ENCODE measurements at places on chromosomes 7 and 10.

DNA sequence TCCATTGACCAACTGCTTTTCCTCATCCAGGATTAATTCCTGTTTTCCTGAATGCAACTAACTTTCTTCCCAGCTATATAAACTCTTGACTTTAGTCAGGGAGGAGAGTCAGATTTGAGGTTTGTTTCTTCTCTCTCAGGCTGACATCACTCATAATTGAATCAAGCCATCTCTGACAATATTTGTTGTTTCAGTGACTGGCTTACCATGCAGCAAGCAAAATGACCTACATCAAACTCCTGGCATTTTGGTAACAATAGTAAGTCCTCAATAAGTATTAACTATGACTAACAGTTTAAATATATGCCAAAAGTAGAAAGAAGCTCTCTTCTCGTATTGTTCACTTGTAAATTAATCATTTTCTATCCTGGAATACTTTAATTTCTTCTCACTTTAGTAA is 625.7 kb upstream of the KCND2 start:
- DNase-seq, result no peak

DNA sequence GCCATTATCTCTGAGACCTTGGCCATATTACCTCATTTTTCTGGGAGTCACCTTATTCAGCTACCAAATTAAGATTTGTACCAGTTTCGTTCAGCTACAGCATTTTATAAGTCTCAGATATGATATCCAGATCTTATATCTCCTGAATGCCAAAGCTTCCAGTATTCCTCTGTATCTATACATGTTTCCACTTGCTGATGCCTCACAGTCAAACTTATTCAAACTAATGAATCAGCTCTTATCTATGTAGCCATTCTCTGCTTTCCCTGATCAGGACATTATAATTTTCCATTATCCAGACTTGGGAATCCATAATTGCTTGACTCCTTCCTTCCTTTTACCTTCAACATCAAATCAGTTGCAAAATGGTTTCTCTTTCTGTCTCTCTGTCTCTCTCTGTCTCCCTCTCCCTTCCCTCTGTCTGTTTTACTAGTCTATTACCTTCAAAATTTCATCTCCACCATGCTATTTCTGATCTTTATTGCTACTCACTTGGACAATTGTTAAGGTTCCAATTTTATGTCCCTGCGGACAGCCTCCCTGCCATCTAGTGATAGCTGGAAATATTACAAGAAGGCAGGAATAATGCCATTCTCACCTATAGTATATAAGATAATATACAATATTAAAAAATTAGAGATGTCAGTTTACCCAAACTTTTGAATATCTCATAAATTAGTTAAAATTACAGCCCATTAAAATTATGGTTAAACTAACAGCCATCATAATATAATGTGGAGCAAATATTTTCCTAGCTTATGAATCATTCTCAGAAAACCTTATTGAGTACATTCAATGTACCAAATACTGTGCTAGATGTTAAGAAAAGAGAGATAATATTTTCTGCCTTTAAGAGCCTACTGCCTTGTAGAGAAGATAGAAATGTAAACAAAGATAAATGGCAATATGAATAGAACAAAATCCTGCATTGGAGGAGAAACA is 89.8 kb downstream of the PCLO start:
- DNase-seq, result no peak

GRCh38 chr7:135197343-135197742 is 14.0 kb downstream of the WDR91 start:
- DNase-seq, result no peak

- no peak for DNase-seq
These were observed 115.1 kb downstream of the PRKCQ start for GRCh38 chr10:6464862-6465430.

GRCh38 chr7:39130274-39130673 is 152.6 kb downstream of the POU6F2 start:
- peak; percentile 71 for DNase-seq

GRCh38 chr7:84144480-84144879 is 50.1 kb downstream of the SEMA3A start:
- DNase-seq, result no peak

DNA sequence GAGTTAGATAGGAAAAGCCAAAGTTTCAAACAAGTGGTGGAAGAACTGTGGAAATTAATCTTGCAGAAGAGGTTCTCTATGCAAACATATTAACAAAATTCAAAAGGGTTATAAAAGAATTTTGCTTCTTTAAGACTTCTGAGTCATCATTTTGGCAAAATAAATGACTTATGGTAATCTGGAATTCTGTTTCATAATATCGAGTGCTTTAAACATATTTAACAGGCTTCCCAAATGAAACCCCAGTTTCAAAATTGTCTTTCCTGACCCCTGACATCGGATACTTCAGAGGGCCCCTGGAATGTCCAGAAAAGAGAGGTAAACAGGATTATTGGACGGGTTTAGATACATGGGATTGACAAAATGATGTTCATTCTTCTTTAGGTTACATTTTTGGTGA is 444.6 kb downstream of the HTR7 start:
- DNase-seq, result no peak

- DNase-seq, result no peak
These were observed 9.4 kb upstream of the OPN4 start for GRCh38 chr10:86644794-86645445.

- DNase-seq, result no peak
These were observed 99.7 kb upstream of the PITRM1 start for GRCh38 chr10:3272300-3272699.

DNA sequence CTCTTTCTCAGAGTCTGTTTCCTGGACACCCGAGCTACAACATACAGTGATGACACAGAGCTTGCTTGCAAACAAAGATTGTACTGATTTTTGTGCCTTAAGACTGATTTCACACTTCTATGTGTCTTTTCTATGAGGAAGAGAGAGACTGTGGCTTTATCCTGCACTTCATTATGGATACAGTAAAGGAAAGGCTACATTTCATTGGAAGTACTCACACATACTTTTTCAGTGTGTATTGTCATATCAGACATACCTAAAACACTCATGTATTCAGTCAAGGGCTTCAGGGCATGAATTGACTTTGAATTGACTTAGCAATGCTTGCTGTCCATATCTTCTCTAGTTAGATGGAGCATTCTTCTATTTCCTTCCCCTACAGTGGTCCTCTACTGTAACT is 135.5 kb upstream of the IMMP2L start:
- no peak for DNase-seq

- DNase-seq, result no peak
These were observed 214.9 kb upstream of the ZMIZ1 start for GRCh38 chr10:78853864-78854263.

- DNase-seq, result no peak
These were observed 14.4 kb downstream of the RAMP3 start for GRCh38 chr7:45171946-45172345.

- DNase-seq, result peak; percentile 33
These were observed 40.5 kb downstream of the LYZL1 start for GRCh38 chr10:29329420-29329819.

DNA sequence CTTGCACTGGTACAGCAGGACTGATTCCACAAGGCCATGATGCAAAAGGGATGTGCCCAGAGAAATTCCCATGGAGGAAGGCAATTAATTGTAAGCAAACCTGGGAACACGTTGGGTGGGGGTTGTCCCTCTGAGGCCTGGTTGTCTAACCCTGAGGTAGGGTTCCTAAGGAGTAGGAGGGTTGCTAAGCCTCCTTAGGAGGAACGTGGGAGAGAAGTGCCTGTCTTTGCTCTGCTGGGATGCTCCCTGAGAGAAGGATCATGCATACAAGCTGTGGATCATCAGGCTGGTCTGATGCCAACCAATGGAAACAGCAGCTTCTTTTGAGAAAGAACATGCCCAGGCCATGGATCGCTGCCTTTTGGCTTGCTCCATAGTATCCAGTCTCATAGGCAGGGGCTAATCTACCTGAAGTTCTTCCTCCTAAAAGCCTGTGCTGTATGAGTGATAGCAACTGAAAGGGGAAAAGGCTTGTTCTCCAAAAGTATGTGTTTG is 203.7 kb upstream of the NPVF start:
- no peak for DNase-seq

- DNase-seq, result peak; percentile 47
These were observed 129.7 kb downstream of the C10orf105 start for GRCh38 chr10:71589617-71590551.

DNA sequence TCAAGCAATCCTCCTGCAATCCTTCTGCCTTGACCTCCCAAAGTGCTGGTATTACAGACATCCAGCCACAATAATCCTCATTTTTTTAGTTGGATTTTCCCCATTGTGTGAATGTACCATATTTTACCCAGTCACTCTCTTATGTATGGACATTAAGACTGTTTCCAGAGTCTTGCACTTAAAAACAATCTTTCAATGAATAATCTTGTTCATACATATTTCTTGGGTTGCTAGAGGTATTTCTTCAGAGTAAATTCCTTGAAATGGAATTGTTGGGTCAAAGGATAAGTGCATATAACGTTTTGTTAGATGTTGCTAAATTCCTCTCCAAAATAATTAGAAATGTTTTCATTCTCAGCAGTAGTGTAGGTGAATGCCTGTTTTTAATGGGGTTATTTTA is 283.1 kb upstream of the KAT6B start:
- DNase-seq, result no peak

DNA sequence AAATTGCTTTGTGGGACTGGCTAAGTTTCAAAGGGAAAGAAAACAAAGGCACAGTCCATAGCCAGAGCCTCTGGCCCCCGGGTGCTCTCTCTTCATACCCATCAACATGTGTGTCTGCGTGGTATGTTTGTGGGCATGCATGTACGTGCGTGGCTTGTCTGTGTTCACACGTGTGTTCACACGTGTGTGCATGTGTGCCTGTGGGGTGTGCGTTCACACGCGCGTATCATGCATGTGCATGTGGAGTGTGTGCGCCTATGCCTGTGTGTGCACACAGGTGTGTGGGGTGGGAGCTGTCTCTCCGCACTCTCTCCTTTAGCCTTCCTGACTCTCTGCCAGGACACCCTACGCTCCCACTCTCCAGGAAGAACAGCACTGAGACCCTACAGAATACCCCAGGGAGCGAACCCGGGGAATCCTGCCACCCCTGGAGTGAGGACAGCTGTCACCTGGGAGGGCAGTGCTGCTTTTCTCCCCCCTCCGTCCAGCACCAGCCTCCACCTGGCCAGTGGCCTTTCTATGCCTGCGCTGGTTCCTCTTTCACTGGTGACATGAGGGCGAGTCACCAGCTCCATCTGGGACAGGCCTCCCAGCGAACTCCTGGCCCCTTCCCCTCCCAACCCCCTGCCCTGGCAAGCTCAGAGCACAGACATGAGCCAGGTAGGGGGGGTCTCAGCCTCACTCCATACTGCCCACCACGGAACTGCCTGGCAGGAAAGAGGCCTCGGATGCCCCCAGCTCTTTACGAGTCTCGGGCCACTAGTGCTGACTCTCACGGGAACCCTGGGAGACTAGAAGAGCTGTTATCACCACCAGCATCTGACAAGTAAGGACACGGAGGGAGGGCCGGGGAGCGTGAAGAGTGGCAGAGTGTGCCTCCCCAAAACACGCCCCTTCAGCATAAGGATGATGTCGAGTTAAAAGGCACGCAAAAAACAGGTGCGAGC is 16.5 kb downstream of the WDR86 start:
- DNase-seq, result no peak

- no peak for DNase-seq
These were observed 916.6 kb downstream of the IPMK start for GRCh38 chr10:57351076-57351475.

- DNase-seq, result no peak
These were observed 620.5 kb upstream of the LRRN3 start for GRCh38 chr7:110470420-110470819.

- peak; percentile 68 for DNase-seq
These were observed 32.8 kb upstream of the ARHGAP12 start for GRCh38 chr10:31961277-31962074.

DNA sequence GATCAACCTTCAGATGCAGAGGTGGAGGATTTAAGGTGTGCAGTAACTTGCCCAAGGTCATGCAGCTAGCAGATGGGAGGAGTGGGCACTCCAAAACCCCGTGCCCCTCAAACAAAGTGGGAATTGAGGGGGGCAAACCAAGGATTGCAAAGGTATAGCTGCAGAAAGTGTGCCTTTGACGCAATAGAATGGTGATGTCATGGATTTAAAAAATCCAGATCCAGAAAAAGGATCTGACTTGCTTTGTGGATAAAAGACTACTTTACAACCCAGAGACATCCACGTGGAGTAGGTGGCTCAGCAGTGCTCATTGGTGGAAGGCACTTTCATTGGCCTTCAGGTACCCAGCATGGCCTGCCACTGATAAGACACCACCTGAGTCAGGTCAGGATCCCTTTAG is 15.7 kb upstream of the ADRB1 start:
- DNase-seq, result no peak

DNA sequence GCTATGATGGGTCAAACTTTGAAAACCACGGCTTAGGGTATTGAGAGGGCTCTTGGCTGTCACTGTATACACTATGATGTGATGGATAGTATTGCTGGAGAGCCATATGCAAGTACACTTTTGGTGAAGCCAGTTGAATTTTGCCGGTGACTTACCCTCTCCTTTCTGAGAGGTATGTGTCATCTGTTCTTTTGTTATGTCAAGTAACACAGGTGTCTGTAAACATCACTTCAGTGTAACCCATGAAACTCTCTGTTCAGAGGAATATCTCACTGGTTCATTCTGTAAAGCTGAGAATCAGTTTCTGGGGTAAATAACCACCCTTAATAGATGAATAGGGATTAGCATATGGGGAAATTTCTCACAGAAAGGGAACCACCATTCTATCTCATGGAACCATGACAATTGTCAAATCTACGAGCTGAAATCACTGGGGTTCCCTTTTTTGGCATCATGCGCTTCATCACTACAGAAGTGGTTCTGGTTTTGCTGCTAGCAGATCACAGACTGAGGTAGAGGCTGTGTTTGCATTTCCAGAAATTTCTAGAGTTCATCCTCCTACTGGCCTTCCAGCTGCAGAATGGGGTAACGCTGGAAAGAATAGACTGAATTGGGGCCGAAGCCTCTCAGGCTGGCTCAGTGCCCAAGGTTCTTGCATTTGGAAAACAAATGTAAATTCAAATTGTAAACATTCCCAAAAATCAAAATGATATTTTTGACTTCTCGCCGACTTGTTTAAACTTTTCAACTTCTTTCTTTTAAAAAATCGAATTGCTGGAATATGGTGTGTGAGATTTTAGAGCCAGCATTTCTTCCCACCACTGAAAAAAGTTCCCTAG is 83.3 kb upstream of the CREB5 start:
- DNase-seq, result no peak

DNA sequence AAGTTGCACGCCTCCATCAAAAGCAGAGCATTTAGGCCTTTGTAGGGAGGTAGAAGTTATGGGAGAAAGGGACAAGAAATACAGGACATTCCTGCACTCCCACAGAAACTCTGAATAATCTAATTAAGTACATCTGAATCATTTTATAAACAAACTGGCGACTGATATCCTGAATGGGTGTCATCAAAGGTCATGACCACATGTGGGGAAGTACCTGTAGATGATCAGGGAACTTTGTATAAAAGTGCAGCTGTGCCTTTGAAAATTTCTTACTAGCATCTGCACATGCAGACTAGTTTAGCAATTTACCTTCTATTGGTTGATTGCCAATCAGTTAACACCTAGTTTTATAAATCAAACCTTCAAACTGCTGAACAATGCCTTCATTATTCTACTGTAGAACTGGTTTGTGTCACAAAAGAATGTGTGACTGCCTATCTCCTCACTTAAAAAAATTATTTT is 17.1 kb downstream of the STEAP4 start:
- no peak for DNase-seq

- no peak for DNase-seq
These were observed 247.1 kb downstream of the KCNMA1 start for GRCh38 chr10:77390481-77390891.

Measured in DMS79 treated with DMSO at 0.1 percent for 48 hours (cell line).